ENCODE measurements at places on chromosomes 12 and 14.

DNA sequence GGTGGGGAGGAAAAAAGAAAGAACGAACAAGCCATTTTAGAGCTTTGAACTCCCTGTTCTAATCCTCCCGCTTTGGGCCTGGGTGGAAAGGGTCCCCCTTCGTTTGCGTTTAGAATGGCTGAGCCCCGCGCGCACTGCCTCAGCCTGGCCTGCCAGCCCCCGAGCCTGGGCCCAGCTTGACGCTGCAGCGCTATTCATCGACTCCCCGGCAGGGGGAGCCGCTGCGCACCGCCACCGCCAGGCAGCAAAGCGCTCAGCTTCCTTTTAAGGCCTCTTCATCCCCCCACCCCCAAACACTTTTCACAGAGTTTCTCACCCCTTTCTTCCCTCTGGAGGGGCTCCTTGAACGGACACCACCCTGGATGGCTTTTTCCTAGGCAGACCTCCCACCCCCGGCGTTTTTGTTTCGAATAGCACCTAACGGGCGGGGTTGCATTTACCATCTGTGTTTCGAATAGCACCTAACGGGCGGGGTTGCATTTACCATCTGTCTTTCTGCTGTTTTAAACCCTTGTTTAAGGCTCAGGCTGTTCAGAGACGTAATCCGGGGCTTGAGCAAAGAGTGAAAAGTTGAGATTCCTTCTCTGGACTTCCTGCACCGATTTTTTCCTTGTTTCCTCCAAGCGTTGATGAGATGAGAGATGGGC is 56.4 kb upstream of the PIWIL1 start:
- DNase-seq: peak; percentile 12

DNA sequence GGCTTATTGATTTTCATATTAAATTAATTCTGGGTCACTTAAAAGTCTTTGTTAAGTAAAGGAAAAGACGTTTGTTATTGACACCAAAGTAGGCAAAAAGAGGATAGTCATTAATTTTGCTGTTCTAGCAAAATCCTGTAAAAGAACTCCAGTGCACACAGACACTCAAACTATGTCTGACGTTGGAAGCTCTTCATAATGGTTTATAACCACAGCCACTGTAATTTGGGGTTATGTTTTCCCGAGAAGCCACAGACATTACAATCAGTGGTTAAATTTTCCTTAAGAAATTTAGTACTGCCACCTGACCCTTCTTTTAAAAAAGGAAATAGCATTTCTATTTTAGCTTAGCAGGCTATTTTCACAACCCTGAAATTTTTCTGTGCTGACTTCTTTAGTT is 267.5 kb downstream of the CCDC91 start:
- DNase-seq: no peak

DNA sequence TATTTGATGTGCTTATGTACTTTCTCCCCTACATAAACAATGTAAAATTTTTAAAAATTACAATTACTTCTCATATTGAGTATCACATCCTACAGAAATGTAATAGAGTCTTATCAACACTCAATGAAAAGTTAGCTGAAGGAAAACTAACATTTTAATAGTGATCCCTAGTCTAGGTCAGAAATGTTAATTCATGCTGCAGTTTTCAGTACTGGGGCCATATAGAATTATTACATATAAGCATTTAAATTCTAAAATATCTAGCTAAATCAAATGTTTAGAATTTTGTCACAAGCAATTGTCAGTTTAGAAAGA is 37.8 kb downstream of the SLC6A15 start:
- no peak for DNase-seq

- DNase-seq: no peak
Measured at GRCh38 chr12:47408171-47408871, 297.5 kb downstream of the RPAP3 start.

- DNase-seq: no peak
Measured at GRCh38 chr14:37480446-37481290, 114.4 kb downstream of the FOXA1 start.

DNA sequence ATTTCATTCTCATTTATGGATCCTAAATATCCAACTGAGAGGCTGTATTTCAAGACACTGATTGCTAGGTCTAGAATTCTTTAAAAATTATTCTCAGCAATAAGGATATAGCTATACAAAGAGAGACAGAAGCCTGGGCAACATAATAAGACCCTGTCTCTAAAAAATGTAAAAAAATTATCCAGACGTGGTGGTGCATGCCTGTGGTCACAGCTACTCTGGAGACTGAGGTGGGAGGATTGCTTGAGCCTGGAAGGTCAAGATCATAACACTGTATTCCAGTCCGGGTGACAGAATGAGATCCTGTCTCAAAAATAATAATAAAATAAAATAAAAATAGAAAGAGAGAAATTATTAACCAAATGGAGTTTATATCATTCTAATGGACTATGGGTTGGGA is 20.6 kb upstream of the ARID2 start:
- DNase-seq: no peak

- no peak for DNase-seq
Measured at GRCh38 chr14:54584097-54584496, 17.2 kb downstream of the SAMD4A start.

GRCh38 chr12:79151956-79152355 is 287.4 kb downstream of the SYT1 start:
- DNase-seq: no peak

DNA sequence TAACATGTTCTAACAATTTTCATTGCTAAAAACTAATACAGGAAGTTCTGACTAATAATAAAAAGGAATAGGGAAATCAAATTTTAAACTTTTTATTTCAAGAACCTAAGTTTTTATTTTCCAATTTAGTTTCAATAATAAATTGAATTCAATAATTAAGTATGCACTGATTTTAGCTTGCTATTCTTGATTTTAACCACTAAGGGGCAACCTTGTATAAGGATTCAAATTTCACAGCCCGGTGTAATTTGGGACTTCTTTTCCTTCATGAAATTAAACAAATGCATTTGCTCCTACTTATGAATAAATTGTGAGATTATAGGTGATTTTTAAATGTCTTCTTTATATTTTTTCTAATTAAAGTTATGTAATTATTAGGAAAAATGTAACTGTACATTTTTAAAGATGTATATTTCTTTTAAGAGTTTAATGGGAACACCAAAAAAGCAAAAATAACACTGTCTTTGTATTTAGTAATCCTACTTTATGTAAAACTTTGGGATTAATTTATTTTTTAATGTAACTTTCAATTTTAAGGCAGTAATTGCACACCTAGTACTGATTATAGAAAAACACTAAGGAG is 241.4 kb upstream of the PDZRN4 start:
- no peak for DNase-seq

DNA sequence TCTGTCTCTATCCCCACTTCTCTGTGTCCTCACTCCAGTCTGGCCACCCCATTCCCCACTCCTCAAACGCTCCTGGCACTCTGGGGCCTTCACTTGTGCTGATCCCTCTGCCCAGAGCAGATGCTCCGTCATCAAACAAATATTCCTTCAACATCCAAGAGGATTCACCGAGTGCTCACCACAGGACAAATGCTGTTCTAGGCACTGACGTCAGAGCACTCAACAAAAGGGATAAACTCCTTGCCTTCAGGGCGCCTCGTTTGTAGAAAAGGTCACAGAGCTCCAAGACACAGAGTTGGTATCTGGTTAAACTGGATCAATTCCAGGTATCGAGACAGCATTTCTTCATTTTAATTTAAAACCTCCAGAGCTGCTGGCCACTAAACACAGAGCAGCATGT is 35.3 kb downstream of the PSMC1 start:
- no peak for DNase-seq

DNA sequence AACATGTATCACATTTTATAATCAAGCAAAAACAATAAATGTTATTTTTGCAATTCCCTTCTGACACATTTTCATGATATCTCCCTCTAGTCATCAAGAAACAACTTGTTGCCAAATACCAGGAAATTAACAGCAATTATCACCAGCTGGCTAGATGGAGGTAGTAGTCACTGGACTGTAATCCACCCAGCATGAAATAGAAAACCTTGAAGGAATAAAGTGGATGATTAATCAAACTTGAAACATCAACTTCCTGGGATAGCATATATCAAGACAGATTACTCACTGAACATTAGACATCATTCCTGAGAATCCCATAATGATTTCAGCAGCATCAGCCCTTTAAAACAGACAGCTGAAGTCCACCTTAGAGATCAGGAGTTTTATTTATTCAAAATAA is 259.0 kb downstream of the CCDC59 start:
- DNase-seq: no peak

- DNase-seq: no peak
Measured at GRCh38 chr12:92362785-92363184, 217.1 kb upstream of the BTG1 start.

Data from stimulated activated CD4-positive, alpha-beta T cell treated with anti-CD3 and anti-CD28 coated beads, Interleukin-1b, Interleukin-23, amount 100 ng/mL, for 1 hour (primary cell).